ENCODE measurements at places on chromosomes 7 and 10.

DNA sequence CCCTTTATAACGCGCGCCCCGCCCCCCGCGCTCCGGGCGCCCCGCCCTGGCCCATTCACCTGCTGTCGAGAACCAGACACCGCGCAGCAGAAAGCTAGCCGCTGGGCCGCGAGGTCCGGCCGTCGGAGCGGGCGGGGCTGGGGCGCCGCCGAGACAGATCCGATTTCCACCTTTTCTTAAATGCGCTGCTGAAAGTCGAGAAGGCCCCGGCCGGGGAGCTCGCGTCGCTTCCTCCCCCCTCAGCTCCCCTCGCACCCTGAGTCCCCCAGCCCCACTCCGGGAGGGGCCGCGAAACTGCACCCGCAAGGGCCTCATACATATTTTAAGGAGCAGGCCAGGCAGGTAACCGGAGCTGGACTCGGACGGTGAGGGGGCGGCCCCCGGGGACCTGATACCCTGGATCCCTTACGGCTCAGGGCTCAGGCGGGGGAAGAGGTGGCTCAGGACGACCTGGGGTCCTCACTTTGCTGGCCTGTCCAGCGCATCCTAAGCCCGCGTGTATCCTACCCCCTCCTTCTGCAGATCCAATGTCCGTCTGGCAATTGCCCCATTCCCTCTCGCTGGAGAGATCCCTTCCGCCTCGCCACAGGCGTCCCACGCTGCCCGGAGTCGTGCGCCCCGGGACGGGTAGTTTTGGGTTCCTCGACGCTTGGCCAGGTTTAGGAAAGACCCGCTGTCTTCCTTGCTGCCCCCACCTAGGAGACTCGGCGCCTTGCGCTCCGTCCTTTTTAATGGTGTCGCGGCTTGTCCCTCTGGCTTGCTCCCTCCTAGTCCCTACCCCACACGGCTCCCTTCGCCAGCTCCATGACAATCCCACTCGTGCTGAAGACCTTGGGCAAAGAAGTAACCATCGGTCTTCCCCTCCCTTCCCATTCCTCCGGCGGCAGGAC is 170.6 kb downstream of the UBE2H start:
- no peak for DNase-seq

- no peak for DNase-seq
Measured at GRCh38 chr7:41637049-41637448, 65.8 kb downstream of the INHBA start.

- DNase-seq, result no peak
Measured at GRCh38 chr10:107741971-107742370, 577.5 kb upstream of the SORCS1 start.

DNA sequence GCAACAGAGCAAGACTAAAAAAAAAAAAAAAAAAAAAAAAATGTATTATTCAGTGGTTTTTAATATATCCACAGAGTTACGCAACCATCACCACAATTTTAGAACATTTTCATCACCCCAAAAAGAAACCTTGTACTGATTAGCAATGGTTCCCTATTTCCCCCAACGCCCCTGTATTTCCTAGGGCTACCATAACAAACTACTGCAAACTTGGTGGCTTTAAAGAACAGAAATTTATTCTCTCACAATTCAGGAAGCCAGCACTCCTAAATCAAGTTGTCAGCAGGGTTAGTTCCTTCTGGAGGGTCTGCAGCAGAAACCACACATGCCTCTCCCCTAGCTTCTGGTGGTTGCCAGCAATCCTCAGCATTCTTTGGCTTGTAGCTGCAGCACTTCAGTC is 5.9 kb upstream of the NUP42 start:
- DNase-seq, result no peak

DNA sequence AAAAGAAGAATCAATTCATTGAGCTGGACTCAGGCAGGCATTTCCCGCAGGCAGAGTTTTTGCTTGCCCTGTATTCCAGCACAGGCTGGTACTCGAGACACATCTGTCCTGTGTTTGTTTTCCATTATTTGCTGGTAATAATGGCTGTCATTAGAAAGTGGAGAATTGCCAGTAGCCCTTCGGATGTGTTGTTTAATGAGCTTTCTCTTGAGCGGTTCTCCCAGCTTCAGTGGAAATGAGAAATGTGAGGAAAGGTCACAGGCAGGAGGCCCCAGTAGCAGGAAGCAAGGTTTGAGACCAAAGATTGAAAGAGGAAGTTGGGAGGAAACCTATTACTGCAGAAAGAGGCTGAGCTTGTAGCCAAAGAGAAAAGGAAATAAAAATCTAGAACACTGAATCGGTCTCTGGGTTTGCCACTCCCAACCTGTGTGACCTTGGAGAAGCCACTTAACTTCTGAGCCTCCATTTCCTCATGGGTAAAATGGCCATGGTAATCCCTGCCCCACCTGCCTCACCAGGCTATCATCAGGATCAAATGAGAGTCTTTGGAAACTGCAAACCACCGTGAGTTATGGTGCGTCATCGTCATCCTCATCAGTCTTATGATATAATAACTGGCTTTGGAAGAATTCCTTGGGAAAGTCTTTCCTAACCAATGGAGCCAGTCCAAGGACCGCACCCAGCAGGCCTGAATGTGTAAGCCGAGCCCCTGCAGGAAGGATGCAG is 67.7 kb downstream of the TACR2 start:
- peak; percentile 35 for DNase-seq

DNA sequence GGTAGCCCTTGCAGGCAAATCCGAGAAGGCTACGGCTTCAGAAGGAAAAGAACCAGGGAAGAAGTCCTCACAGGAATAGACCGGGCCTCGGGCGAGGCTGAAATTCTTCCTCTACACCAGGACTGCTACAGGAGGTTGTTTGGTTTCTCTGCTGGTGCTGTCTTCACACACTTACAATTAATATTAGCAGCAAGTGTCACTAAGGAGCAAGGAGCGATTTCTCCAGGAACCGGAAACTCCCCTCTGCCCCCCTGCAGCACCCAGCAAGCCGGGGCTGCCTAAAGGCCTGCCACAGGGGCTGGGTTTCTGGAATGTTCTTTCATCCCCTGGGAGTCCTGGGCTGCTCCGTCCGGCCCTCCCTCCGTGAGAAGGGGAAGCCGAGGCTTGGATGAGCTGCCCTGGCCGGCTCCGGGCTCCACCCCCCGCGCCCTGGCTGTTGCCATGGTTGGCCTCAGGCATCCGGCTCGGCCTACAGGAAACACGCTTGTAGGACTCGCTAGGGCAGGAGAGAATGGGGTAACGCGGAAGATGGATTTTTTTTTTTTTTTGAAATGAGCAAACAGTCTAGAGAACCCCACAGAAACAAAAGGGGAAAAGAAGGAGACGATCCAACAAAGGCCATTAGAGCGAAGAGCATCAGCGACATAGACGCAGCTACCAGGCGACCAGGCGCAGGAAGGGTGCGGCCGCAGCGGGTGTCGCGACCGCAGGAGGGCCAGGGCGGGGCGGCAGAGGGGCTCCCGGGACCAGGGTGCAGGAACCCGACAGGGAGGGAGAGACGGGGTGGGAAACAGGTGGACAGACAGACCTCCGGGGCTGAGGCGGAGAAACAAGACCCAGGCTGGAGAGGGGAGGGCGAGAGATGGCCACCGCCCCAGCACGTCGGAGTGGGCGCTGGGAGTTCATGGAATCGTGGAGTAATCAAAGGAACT is 33.0 kb downstream of the EN2 start:
- DNase-seq, result no peak

DNA sequence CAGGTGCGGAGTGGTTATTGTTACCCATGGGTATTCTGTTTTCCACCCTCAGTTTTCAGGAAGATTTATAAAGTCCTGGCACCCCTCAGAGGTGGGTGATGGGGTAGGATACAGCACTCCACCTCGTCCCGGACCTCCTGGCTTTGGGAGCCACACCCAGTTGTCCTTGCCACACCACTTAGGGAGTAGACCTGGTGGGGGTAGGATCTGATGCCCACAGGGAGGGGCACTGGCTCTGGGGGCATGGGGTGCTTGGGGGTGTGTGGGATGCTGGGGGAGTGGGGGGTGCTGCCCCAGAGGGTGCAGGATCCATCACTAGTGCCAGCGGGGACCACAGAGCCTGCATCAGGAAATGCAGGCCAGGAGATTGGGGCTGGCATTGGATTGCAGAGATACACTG is 4.5 kb downstream of the ZNF511 start:
- no peak for DNase-seq

GRCh38 chr7:90618876-90619275 is 22.8 kb downstream of the CDK14 start:
- DNase-seq, result no peak

- DNase-seq, result no peak
Measured at GRCh38 chr10:93166134-93166533, 92.4 kb downstream of the CYP26A1 start.

DNA sequence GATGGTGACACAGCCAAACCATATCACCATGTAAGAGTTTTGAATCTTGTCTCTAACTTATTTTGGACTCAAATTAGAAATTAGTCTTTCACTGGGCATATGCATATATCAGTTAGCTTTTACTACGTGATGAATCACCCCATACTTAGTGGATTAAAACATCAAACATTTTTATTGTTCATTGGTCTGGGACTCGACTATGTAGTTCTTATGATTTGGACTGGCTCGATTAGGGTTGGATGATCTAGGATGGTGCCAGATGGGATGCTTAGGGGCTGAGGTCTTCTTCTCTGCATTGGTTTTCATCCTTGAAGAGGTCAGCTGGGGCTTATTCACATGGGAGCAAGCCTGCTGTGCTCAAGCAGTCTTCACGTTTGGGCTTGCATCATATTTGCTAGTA is 264.9 kb downstream of the EXOC4 start:
- DNase-seq, result no peak

GRCh38 chr10:99667108-99667751 is 7.9 kb downstream of the ENTPD7 start:
- DNase-seq, result peak; percentile 11

DNA sequence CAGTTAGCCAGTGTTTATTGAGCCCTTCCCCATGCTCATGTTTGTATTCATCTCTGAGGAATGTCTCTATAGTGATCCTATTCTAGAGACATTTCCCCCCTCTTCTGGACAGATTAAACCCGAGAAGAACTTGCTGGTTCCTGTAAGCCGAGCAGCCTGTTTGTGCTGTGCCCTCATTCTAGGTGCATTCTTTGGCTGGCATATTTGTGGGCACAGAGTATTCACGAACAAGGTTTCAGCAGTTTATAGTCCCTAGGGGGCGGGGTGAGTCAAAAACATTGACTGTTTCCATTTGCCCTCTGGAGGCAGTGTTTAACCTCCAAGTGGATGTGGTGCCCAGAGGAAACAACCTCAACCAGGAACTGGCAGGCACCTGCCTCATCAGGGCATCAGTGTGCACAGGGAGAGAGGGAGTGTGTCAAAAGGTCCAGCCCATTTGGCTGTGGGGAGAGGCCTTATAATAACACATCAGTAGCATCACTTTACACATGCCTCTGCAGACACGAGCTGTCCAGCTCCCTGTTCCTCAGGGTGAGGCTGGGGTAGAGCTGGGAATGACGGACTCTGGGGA is 273.3 kb upstream of the LRGUK start:
- peak; percentile 39 for DNase-seq

DNA sequence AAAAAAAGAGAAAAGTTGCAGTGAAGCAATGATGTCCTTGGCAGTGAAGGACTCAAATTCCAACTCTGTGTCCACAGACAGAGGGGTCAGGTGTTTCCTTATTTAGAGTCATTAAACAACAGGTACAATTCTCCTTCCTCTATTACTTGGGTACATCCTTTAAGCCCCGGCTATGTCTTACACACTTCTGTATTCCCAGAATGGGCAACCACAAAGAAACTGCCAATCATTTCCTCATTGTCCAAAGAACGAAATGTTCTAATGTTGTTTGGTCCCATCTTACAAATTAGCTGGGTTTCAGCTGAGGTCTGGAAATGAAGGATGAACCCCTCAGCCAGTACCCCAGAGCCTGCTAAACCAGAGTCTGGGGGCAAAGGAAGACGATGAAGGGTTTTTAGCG is 59.5 kb downstream of the GRB10 start:
- DNase-seq, result no peak

DNA sequence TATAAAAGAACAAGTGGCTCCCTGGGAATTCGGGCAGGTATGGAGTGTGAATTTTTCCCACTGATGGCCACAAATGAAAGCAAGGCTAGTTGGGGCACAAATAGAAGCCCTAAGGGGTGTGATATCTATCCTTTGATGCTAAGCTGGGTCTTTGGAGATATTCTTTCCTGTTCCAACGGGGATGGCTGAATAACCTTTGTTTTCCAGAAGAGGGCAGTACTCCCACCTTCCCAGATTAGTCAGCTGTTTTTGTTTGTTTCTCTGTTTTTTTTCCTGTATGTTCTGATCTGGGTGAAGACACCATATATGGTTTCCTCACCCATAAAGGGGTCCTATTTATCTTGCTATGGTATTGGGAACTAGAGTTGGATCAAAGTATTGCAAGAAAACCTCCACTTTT is 947.7 kb upstream of the SORCS1 start:
- DNase-seq, result no peak

Measured in NCI-H2227 treated with DMSO at 0.1 percent for 48 hours (cell line).